ENCODE measurements at places on chromosomes 2 and 18.
A peak's percentile ranks its signal among the peaks of the same experiment; 100 is the strongest.

GRCh38 chr18:2918761-2919550 lies 72.2 kb downstream of the EMILIN2 start:
- DNase-seq = no peak

DNA sequence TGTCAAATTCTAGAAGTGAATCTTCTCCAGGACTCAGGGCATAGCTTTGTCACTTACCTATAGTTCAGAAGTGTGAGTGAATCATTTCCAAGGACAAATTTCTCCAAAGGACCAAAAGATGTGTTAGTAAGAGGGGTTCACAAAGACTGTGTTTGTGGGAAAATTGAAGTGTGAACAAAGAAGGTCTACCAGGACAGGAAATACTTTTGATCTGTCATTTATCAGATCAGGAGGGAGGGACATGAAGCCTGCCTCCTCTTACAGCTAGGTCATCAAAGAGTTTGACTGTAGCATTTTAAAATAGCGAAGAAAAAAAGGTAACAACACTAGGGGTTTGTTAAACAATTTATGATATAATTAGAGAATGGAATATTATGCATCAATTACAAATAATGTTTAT lies 2.0 kb upstream of the CD28 start:
- no peak for DNase-seq

GRCh38 chr2:144989579-144990270 lies 469.8 kb upstream of the ZEB2 start:
- DNase-seq = no peak

DNA sequence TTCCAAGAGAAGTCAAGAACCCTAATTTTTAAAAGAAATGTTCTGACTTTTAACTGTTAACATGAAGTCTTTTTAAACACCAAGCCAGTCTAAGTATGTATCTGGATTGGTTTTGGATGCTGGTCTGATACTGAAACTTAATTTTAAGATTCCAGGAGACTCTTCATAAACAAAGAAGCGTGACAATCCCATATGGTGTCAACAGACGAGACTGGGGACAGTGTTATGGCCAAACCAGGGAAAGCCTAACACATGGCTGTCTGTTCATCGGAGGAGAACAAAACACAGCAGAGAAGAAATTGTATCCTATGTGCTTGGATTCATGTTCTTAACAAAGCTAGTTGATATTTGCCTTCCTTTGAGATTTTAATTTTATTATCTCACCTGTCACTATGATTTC lies 80.5 kb upstream of the UPP2 start:
- no peak for DNase-seq

DNA sequence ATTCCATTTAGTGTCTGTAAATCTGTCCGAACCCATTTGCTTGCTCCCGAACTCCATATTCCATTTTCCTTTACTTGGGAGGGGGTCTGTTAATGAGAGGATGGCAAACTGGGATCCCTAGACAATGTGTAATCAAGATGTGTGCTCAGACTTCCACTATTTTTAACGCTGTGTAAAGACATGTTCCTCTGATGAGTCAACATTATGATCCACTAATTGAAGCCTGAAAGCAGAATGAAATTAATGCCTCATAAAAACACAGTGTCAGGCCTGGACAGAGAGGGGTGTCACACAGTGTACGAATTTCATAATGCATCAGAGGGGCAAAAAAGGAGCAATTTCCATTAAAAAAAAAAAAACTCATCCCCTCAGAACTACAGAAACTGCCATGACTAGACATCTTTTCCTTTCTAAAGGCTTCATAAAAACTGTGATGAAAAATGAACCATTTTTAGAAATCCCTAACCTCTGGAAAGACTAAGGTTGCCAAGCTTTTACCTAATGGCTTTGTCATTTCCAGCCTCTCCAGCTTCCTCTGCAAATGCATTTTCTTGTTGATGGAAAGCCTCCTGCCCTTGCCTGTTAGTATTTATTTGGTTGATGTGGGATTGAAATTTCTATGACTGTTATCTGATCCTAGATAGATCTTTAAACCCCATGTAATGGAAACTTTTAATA lies 209.2 kb upstream of the DCC start:
- DNase-seq = no peak

- no peak for DNase-seq
Measured at GRCh38 chr2:172613615-172614231, 57.8 kb downstream of the PDK1 start.

DNA sequence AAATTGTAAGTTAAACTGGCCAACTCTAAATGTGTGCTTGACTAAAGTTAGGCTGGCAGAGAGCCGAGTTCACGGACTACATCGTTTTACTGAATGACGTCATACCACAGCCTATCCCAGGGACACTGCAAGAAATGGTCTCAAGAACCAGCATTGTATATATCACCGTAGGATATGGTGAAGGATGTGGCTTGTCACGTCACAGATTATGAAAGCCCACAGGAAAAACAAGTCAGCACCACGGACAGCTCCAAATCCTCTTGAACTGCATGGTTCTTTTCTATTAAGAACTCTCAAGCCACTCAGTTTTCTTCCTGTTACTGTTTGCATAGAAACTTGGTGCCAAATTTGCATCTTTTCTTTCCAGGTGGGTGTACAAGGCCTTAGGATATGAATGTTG lies 85.1 kb upstream of the ACAA2 start:
- DNase-seq = peak; percentile 57

GRCh38 chr18:23761941-23762340 lies 72.7 kb downstream of the LAMA3 start:
- no peak for DNase-seq

DNA sequence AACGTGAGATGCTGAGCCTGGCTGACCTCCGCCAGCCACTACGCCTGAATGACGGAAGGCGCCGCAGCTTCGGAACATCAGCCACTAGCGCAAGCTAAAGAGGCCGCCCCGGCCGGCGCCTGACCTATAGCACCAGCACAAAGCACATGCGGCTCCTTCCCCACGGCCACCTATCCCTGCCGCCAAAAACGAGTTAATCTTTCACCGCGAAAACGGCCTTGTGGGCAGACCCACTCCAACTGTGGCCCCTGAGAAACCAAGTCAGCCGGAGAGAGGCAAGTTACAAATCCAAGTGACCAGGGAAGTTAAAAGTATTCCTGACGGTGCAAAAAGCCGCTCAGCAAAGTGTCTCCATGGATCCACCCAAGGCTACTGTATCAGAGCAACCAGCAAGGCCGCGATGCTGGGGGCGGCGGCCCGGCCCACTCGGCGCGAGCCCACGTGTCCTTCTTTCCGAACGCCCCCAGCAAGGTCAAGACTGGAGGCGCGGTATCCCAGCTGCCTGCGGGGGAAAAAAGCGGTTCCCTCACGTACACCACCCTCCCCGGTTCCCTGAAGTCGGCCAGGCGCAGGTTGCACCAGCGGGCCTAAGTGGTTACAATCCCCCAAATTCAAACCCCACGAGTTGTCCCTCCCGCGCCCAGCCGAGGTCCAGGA lies 575 bp downstream of the HSPD1 start:
- peak; percentile 69 for DNase-seq

GRCh38 chr2:40037303-40037702 lies 258.2 kb upstream of the THUMPD2 start:
- DNase-seq = peak; percentile 86

DNA sequence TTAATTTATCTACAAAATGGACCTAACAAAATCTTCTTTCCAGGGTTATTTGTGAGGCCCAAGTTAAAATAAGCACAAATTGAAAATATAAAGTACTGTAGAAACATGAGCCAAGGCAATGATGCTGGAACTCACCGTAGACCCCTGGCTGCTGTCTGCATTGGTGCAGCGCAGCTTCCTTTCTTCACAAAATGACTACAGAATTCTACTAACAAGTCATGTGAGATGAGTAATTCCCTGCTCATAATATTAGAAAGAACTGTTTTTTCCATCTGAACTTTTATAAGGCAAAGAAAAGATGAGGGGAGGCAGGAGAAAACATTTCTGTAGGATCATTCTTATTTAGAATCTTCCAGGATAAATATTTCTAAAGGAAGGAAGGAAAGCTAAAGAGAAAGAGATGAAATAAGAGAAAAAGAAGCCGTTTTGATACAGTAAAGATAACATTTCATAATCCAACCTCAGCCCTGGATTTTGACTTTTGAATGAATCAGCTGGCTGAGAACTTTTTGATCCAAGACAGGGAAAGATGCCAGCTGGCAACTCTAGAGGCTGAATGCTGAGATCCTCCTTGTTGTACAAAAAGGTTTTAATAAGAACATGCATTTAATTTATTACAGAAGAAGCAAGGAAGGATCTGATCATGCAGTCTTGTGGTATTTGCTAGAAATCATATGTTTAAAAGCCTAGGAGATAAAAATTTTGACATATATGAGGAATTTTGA lies 183.9 kb upstream of the KLHL14 start:
- no peak for DNase-seq

DNA sequence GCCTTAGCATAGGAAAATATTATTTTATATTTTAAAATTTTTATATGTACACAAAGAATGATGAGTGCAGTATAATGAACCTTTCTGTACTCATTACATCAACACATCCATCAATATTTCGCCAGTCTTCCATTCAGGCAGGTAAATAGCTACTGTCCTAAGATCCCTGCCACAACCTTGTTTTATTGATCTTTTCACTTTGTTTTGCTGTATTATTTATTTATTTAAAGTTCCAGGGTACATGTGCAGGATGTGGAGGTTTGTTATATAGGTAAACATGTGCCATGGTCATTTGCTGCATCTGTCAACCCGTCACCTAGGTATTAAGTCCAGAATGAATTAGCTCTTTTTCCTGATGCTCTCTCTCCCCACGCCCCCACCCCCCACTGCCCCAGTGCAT lies 64.6 kb downstream of the INHBB start:
- DNase-seq = no peak
